Stimulated activated CD8-positive, alpha-beta memory T cell treated with anti-CD3 and anti-CD28 coated beads, Interleukin-4, amount 100 ng/mL, for 1 hour (primary cell): ENCODE measurements at places on chromosomes 13 and 19.

DNA sequence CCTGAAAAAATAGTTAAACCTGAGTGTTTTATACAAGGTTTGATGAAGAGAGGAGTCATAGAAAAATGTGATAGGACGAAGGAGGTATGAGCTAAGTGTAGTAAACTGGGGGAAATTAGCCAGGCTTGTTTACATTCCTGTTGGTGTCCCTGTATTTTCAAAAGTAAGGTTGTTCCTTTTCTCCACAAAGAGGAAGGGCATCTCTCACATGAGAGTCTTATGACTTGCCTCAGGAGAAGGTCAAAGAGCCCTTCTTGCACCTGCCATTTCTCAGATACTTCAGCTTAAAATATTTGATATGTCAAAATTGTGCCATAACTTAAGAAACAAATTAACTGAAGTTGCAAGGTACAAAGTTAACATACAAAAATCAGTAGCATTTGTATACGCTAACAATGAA, 3.6 kb upstream of the N4BP2L2 start:
- no peak for DNase-seq

GRCh38 chr13:32159137-32159869, 127.7 kb downstream of the FRY start:
- DNase-seq, result no peak

DNA sequence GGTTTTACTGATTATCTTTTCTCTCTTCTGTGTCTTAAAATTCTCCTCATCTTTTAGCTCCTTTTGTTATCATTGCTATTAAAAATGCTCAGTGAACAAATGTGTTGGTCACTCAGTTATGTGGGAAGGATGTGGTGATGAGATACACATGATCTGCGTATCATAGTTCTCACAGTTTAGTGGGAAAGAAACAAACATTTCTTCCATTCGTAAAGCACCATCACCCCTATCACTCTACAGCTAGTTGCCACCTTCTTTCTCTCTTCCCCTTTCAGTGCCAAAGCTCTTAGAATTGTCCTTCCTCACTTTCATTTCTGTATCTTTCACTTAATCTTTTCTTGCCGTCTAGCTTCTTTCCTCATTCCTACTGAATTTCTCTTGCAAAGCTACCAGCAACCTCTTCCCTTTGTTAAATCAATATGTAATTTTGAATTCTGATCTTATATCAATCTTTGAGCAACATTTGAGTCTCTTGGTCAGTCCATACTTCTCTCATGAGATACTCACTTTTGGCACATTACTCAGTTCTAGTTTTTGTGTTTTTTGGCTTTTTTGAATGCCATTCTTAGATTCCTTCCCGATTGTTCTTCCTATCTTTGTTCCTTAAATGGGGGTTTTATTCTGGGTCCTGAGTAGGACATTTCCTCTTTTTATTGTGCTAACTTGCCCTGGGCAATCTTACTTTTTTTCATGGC, 122.3 kb downstream of the PCCA start:
- no peak for DNase-seq

DNA sequence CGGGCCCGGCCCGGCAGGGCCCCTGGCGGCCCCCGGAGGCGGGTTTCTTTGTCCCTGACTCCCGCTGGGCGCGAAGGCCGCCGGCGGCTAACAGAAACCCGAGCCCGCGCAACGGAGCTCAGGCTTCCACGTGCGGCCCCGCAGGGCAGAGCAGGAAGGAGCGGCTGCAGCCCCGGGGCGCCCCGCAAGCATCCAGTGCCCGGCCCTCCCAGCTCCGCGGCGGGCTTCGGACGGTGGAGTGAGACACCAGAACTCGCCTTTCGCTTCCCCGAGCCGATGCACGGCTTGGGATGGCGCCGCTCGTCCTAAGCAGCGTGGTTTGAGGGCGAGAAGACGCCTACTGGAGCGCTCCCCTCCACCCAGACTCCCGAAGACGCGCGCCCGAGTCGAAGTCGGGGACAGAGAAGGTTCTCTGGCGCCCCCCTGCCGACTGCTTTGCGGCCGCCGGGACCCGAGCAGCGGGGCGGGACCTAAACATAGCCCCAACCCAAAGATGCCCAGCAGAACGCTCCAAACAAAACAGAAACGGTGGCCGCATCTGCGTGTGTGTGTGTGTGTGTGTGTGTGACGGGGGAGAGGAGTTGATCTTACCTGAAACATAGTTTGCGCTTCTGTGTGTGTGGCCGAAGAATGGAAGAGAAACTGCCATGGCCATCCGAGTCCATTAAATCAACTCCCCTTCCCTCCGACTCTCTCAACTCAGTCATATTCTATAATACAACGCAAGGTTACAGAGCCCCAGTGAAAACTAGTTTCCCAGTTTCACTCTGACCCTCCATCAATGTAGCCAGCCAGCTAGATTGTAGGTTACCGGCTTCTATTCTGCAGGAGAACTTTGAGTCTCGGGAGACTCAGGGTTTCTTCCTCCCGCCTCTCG, 629 bp upstream of the FGF9 start:
- no peak for DNase-seq

GRCh38 chr19:50333737-50334617, 4.8 kb upstream of the KCNC3 start:
- DNase-seq, result peak; percentile 54
